MV-4-11 (cell line): ENCODE measurements at places on chromosomes 5 and 9.

DNA sequence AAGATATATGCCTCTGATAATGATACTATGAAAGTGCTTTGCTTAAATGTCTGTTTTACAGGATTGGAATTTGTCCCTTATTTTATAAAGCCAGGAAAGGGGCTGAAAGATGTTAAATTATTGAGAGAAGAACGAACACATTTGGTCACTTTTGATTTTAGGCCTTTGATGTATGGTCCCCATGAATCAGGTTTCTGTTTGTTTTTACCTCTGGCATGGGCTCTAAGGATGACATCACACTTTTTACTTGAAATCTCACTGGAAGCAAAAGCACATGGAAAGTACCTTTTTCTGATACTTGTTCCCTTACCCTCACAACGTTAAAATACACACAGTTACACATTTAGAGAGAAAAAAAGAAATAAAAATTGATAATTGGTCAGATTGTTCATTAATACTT is 6.9 kb downstream of the OTULIN start:
- DNase-seq, result no peak

DNA sequence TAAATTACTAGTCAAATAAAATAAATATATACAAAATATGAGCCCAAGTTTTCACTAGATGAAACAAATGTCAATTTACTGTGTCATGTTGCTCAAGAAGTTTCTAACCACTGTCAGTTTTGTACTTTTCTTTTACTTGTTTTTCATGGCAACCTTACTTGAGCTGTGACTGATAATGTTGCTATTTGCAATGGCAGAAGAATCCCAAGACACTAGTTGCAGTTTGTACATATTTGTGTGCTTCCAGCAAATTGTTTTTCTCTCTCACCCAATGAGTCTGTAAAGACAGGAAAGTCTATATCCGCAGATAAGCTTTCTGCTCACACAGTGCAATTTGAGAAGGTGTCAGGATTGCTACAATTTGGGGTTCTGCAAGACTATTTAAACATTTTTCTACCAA is 338.6 kb upstream of the PCSK5 start:
- no peak for DNase-seq

- no peak for DNase-seq
Measured at GRCh38 chr5:111236348-111236747, 12.2 kb downstream of the CAMK4 start.

DNA sequence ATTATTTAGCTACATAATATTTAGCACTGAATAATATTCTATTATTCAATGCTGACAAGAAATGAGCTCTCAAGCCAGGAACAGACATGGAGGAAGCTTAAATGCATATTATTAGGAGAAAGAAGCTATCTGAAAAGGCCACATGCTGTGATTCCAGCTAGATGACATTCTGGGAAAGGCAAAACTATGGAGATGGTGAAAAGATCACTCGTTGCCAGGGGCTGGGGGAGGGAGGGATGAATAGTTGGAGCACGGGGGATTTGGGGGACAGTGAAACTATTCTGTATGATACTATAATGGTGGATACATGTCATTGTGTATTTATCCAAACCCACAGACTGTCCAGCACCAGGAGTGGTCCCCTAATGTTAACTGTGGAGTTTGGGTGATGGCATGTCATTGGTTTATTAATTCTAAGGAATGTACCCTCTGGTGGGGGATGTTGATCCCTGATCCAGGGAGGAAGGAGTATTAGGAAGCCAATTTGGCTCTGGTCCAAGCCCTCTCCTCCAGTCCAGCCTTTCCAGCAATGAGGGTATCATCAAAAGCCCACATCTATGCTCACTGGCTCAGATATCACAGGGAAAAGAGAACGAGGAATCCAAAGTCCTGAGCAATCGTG is 162.5 kb downstream of the COL23A1 start:
- DNase-seq, result no peak

GRCh38 chr5:179620293-179620692 is 3.2 kb downstream of the HNRNPH1 start:
- DNase-seq, result no peak

DNA sequence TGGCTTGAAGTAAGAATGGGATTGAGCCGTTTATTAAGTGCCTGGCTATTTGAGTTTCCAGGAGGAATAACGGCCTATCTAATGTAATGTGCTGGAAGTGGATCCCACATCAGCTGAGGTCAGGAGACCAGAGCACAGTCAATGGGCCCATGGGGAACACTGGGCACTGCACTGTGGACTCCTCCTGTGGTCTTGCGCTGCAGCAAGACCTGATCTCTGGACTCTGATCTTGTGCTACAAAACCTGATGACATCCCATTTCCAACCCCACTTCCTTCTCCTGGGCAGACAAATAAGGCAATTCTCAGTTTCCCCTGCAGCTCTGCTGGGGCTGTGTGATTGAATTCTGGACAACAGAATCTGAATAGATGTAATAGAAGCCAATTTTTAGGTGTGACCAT is 151.7 kb upstream of the ADCY2 start:
- no peak for DNase-seq

DNA sequence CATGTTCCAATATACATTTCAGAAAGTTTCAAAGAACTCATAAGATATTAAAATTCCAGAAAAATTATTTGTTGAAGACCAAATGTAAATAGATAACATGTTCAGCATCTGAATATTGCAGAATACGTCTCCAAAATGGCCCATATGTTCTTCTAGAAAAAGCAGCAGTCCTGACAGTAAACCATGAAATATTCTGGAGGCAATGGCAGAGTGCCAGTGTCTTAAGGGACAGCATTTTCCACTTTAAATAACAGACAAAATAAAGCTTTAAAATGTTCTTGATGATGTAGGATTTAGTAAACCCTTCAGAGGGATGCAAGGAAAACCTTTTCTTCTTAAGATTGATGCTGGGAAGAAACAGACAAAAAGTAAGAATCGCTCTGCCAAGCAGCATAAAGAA is 721.0 kb downstream of the NR2F1-AS1 start:
- no peak for DNase-seq

DNA sequence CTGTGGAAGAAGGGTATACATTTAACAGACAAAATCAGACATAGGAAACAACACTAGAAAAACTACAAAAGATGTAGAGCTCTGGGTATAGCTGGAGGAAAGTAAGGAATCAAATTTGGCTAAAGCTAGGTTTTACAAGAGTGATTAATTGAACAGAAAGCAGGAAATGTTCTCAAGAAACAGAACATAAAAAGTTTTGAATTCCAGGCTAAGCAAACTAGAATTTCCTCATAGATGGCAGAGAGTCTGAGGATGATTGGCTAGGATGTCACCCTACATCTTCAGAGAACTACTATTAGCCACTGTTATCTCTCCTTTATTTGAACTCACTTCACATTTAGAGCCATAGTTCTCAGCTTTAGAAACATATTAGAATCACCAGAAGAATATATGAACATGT is 502.1 kb upstream of the PAPPA start:
- no peak for DNase-seq

GRCh38 chr9:20378851-20379250 is 243.4 kb downstream of the MLLT3 start:
- no peak for DNase-seq

DNA sequence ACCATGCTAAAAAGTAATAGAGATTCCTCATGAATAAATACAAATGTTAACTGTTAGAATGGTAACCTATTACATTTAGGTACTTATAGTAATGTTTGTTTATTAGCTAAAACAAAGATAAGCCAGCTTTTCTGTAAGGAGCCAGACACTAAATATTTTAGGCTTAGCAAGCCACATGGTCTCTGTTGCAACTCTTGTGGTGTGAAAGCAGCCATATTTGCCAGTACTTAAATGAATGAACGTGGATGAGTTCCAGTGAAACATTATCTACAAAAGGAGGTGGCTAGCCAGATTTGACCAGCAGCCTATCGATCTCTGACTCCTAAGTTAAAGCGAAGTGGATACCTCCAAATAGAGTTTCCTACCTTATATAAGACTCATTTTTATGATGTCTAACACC is 331.6 kb downstream of the CDH12 start:
- no peak for DNase-seq

- no peak for DNase-seq
Measured at GRCh38 chr9:87442451-87442850, 55.2 kb upstream of the DAPK1 start.

DNA sequence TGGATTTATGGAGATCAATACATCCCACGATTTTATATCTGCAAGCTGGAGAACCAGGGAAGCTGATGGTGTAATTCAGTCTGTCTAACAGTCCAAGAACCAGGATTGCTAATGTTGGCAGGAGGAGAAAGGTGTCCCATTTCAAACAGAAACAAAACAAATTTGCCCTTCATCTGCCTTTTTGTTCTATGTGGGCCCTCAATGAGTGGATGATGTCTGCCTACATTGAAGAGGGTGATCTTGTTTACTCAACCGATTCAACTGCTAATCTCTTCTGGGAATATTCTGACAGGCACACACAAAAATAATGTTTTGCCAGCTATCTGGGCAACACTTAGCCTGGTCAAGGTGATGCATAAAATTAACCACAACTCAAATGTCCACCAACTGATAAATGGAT is 65.1 kb upstream of the IL33 start:
- no peak for DNase-seq

- no peak for DNase-seq
Measured at GRCh38 chr5:30839956-30840355, 353.5 kb upstream of the CDH6 start.

- no peak for DNase-seq
Measured at GRCh38 chr5:173018358-173018757, 34.8 kb downstream of the ATP6V0E1 start.

GRCh38 chr5:94445726-94446125 is 172.7 kb downstream of the KIAA0825 start:
- DNase-seq, result no peak

- DNase-seq, result peak; percentile 28
Measured at GRCh38 chr5:128007939-128008338, 75.6 kb upstream of the SLC12A2 start.

GRCh38 chr5:176754376-176754973 is 55.9 kb upstream of the UNC5A start:
- DNase-seq, result no peak

DNA sequence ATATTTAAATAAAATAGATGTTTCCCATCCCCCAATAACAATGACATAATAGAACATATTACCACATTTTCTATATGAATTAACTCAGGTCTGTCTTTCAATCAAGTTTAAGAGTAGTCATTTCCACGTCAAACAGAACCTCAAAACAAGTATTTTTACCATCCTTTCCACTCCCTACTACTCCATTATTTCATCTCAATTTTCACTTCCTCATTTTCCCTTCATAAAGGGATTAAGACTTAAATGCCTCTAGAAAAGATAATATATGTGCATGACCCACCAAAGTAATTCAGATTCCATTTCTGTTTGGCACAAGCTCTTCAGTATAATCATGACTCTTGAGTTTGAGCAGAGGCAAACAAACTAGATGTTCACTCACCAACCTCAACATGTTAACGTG is 40.4 kb downstream of the ELOVL7 start:
- peak; percentile 79 for DNase-seq

DNA sequence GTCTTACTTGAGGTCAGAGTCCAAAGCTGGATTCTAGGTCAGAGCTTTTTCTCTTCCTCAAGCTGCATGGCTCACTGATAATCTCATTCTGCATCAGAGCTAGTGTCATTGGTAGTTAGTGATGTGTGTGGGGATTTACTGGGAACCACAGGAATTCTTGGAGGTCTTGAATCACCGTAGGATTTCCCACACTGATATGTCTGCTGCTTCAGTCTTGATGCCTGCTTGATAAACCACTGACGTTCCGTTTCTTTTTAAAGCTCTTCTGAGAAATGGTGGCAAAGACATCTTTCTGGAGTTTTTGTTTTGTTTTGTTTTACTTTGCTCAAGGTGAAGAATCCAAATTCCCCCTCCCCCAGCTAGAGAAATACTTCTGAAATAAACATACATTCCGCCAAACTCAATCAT is 1.2 kb upstream of the GARIN3 start:
- no peak for DNase-seq

GRCh38 chr9:6960777-6961176 is 203.0 kb downstream of the KDM4C start:
- DNase-seq, result no peak

DNA sequence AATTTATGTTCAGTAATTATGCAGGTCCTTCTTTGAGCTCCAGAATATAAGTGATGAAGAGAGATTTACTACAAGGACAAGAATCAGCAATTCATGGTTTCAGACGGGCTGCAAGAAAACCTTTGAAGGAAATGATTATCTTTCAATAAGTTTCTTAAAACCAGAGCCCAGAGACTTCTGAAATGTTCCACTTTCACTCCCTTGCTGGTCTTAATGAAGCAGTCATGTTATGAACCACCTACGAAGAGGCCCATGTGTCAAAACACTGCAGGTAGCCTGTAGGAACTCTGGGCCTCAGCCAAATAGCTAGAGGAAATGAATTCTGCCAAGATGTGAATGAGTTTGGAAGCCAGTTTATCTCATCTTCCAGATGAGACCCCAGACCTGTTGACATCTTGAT is 505.9 kb upstream of the MEF2C start:
- DNase-seq, result no peak

GRCh38 chr5:92017776-92018175 is 634.7 kb upstream of the ARRDC3 start:
- no peak for DNase-seq

- peak; percentile 93 for DNase-seq
Measured at GRCh38 chr9:95822583-95823431, 52.7 kb upstream of the ERCC6L2 start.

GRCh38 chr9:127654619-127655018 is 42.5 kb downstream of the STXBP1 start:
- DNase-seq, result no peak

DNA sequence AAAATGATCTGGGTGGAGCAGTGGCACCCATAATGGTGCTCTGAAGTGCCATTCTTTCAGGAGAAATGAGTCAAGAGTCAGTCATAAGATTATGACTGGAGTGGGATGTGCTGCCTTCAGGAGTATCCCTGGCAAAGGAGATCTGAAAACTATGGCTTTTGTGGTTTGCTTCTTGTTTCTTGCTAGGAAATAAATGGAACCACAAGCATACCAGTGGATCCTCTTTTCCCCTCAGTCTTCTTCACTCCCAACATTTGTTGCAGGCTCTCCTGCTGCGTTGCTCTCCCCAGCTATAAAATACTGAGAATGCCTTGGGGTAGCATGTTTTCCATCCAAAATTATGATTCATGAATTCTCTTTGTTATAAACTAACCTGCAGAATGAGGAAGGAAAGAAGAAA is 199.1 kb downstream of the NNT start:
- DNase-seq, result no peak

- DNase-seq, result peak; percentile 4
Measured at GRCh38 chr9:68678430-68678829, 26.6 kb upstream of the PIP5K1B start.

DNA sequence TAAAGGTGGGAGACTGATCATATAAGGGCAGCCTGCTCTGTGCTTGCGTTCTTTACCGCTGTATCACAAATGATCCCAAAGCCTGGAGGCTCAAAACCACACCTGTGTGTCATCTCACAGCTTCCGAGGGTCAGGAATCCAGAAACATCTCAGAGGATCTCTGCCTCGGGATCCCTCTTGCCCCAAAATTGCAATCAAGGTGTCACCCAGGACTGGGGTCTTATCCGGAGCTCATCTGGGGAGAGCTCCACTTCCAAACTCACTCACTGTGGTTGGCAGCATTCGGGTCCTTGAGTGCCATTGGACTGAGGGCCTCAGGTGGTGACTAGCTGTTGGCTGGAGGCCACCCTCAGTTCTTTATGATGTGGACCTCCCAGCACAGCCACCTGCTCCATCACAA is 26.7 kb upstream of the FCN2 start:
- no peak for DNase-seq
